Posterior cingulate gyrus (tissue), 11 donors: ENCODE measurements at places on chromosomes 6 and 20.
A peak's percentile ranks its signal among the peaks of the same experiment; 100 is the strongest.

DNA sequence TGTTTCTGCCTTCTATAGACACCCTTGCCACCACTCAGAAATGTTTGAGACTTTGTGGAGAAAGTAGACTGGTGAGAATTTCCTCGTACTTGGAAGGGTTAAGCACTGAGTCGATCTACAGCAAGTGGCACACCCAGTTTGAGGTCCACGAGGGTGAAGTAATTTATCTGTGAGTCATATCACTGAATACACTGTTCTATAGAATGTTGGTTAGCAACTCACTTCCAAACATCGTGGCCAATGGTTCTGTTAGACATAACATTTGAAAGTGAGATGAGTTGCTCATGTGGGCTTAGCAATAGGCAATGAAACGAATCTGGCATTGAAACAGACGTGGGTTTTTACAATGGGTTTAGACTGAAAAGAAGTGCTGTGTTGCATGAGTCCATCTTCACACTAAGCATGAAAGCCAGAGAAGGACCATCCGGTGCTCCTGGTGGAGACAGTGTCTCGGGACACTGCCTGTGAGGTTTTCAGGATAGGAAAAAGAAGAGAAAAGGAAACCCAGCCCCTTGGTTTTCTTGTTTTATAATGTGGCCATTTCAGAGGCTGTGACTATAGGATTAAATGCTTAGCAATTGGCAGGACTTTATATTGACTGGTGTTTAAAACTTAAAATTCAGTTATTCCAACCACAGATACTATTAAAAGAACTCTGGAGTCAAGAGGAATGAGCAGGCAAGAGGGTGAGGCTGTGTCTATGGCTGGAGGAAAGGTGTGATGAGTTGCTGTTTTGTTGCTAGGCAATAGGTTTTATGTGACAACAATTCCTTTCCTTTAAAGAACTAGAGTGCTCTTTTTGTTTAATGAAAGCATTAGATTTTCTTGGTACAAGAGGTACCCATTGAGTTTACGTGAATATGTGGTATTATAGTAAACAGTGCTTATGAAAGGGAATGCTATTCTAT is 31.0 kb upstream of the EZR start:
- DNase-seq, result no peak

DNA sequence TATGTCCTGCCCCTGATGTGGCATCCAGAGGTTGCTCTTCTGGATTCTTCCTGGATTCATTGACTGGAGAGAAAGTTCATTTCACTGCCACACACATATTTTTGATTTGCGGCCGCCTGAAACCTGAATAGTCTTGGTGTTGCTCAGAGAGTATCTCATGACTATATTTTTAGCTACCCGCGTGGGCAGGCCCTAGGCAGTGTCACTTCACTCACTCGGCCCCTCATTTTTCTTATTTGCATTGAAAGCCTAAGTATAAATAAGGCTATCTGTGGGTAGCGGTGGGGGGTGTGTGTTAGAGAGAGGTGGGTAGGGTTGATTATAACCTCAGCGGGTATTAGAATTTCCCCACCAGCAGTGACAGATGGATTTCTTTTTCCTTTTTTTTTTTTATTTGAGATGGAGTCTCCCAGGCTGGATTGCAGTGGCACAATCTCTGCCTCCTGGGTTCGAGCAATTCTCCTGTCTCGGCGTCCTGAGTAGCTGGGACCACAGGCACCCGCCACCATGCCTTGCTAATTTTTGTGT is 113.5 kb downstream of the JARID2 start:
- DNase-seq, result peak; percentile 85

- no peak for DNase-seq
These were observed 124.6 kb downstream of the ANKS1A start for GRCh38 chr6:35013701-35014100.

DNA sequence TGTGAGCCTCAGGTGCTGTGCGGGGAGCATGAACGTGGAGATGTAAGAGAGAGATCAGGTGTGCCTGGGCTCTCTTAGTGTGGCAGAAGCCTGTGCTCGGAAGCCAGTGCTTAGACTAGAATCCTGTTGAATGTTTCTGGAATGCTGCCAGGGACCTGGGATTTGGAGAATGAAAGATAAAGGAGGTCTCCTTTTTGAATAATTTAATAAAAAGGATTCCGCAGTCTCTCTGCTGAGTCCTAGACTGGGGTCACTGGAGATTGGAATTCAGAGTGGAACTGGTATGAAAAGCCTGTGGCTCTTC is 18.8 kb upstream of the EFCAB8 start:
- DNase-seq, result no peak

- no peak for DNase-seq
These were observed 101.3 kb downstream of the OR2B2 start for GRCh38 chr6:27810768-27811450.

DNA sequence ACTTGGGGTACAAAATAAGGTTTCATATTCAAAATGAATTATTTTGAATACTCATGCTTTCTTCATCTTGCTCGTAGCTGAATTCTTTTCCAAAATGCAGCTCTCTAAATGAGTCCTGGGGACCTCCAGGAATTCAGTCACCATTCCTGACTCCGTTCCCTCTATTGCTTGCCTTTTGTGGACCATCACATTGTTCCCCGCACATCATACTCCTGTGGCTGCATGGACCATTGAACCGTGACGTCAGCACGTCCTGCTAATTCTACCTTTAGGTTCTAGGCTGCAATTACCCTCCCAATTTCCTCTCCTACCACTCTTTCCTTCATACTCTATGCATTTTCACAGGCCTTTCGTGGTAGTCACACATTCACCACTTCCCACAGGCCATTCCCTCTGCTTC is 173.1 kb upstream of the ID4 start:
- DNase-seq, result no peak

DNA sequence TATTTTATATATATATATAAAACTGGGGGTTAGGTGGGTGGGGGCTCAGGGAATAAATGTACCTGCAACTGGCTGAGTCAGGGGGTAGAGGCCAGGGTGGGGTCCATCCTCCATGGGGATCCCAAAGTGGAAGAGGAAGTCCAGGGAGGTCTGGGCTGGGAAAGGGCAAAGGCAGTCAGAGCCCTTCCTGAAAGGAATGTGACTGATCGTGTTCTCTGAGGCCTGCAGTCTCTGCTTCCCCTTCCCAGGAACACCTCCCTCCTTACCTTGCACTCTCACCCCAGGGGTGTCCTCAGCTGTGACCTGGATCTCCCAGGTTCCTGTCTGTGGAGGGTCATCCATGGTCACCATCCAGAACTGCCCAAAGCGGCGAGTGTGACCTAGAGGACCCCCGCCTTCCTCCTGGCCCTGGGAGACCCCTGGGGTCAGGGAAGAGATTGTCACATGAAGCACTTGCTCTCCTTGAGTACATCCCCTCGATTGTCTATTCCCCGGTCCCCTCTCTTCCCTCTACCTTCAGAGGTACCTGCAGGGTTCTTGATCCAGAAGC is 4.7 kb downstream of the SAPCD1 start:
- no peak for DNase-seq

- no peak for DNase-seq
These were observed 38.0 kb downstream of the FOXA2 start for GRCh38 chr20:22546344-22546743.

- DNase-seq, result no peak
These were observed 5.8 kb downstream of the SPO11 start for GRCh38 chr20:57335392-57335791.

DNA sequence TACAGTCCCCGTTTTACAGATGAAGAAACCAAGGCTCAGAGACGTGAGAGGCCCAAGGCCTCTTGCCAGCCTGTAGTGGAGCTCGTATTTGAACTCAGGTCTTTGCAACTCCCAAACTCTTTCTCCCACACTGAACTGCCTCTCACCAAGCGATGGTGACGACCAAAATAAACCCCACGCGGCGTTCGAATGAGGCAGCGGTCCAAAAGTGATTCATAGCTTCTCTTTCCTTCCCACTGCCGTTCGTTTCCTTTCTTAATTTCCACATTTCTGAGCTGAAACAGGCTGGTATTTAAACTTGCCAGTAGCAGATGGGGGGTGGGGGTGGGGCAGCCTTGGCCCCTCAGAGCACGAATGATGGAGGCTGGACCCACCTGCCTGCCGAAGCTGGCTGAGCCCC is 252.9 kb upstream of the KCNG1 start:
- no peak for DNase-seq

GRCh38 chr6:25499615-25500235 is 152.3 kb upstream of the SCGN start:
- DNase-seq, result no peak

DNA sequence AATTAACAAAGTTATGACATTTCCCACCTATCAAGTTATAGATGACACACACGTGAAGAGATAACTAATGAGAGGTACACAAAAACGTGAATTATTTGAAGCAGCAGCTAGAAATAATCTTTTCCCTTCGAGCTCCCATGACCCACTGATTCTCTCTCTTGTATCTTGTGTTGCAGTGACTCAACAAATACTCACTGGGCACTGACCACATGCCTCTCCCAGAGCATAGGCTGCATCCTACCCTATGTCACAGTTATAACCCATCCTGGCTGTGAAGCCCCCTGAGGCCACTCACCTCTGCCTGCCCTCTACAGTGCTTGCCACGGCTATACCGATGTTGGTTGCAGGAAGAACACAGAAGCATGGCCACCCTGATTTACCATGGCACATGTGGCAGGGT is 91.8 kb downstream of the INSM1 start:
- no peak for DNase-seq

DNA sequence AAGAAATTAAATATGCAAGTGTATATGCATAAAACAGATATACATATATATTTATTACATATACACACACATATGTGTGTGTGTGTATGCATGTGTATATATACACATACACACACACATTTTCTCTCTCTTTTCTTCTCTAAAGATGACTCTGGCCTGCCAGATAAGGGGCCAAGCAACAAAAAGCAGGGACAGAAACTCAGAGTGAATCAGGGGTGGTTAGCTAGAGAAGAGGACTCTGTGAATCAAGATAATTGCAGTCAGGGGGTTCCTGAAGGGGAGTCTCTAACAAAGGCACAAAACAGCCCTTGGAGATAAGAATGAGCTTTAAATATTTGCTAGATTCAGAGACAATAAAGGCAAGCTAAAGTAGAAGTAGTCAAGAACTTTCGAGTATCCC is 650.5 kb downstream of the UTRN start:
- DNase-seq, result no peak

DNA sequence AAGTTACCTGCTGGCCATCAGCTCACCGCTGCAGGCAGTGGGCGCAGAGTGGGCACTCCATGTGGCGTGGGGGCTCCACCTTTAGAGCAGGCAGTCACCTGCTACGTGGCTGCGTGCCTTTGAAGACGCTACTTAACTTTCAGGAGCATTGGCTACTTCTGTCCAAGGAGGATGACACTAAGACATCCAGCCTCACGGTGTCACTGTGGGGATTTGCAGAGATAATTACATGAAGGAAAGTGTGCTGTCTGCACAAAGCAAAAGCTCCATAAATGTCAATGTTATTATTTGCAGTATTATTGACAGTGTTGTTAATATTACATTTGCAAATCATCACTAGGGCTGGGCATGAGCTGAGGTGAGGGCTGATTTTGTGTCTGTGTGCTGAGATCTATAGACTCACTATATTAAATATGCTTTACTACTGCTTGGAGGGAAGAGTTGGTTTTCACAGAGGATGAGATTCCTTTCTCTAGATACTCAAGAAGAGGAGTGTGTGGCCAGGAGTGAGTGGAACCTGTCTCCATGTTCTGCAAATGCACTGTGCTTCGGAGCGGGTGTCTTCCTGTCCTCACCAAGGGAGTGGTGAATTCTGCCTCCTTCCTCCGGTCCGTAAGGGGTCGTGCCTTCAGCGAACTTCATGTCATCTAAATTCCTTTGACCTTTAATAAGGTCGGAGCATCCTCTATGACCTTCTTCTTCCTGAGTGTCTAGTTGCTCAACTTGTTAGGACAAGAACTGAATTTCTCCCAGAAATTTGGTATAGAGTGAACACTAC is 165.8 kb upstream of the SYNDIG1 start:
- DNase-seq, result no peak

DNA sequence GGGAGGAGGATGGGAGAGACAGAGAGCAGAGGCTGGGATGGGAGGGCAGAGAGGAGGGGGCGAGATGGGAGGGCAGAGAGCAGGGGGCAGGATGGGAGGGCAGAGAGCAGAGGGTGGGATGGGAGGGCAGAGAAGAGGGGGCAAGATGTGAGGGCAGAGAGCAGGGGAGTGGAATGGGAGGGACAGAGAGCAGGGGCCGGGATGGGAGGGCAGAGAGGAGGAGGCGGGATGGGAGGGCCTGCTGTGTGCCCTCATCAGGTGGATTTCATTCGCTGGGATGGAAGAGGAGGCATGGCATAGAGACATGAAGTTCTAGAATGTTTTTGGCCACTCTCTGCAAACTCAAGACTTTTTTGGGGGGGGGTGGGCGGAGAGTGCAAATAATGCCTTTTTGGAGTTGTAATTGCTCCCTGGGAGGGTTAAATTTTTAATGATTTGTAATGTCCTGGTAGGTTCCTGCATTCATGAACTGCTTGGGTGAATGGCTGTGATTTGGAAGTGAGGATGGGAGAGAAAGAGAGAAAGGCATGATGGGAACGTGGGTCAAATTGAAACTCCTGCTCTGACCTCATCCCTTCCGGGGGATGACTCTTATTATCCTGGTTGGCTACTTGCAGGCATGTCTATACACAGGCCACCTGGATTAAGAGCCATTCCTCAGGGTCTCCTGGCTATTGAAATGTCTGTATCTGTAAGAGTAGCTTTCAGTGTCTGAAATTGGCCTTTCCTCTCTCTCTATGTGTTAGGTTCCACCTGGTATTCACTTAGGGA is 162.4 kb upstream of the AGPAT4 start:
- no peak for DNase-seq

- no peak for DNase-seq
These were observed 19.4 kb downstream of the NCOA5 start for GRCh38 chr20:46070215-46070900.

- no peak for DNase-seq
These were observed 737.4 kb downstream of the KIF16B start for GRCh38 chr20:15835811-15836210.

- peak; percentile 9 for DNase-seq
These were observed 6.0 kb downstream of the PCK1 start for GRCh38 chr20:57566803-57567459.

DNA sequence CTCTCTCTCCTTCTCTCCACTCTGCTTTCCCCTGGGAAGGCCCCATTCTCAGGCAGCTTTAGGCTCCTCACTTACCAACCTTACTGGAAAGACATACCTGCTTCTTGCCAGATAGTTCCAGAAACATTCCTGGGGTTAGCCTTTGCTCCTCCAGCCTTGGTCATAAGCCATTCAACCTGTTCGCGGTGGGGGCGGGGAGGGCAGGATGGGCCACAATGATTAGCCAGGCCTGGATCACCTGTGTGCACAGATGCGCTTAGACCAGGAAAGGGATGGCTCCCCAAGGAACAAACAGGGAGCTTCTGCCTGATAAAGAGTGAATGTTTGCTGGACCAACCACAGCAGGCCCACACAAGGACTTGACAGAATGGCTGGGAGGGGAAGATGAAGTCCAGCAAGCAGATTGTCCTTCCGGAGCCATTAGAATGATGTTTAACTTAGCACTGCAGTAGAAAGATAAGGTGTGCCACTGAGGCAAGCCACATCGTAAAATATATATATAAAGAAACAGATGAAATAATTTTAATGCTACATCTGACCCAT is 57.7 kb upstream of the CDKAL1 start:
- no peak for DNase-seq

DNA sequence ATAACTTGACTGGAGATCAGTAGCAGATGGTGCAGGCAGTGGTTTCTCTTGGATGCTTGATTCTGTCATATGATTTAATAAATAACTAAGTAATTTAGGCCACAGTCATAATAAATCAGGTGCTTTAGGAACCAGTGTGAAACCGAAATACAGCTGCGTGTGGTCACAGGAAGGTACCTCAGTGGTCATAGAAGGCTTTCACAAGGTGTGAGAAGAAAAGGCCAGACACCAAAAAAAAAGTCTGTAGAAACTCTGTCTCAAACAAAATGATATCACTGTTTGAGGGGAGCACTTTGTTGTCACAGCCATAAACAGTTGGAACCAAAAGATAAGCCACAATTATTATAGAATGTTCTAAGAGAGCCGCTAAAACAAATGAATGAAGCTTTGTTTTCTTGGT is 56.5 kb downstream of the ARMC2 start:
- DNase-seq, result no peak
